Breast epithelium (tissue), 4 donors: ENCODE measurements at places on chromosomes 1 and 21. TPM values are rescaled to one million over a fixed set of nuclear protein-coding genes. Genes with fewer than 3 reads are reported as not detected.

RRP1B gene
- total RNA-seq: 17.1 TPM

DNA sequence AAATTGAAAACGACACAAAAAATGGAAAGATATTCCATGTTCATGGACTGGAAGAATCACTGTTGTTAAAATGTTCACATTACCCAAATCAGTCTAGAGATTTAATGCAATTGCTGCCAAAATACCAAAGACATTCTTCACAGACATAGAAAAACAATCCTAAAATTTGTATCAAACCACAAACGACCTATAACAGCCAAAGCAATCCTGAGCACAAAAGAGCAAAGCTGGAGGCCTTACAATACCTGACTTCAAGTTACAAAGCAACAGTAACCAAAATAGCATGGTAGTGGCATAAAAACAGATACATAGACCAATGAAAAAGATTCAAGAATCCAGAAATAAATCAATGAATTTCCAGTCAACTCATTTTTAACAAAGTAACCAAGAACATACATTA lies 1077.3 kb downstream of the KCNT2 start:
- no peak for DNase-seq

ICOSLG gene
- total RNA-seq: 4.2 TPM

- no peak for DNase-seq
Observed at GRCh38 chr1:31799196-31799894, 16.5 kb downstream of the SPOCD1 start.

DNA sequence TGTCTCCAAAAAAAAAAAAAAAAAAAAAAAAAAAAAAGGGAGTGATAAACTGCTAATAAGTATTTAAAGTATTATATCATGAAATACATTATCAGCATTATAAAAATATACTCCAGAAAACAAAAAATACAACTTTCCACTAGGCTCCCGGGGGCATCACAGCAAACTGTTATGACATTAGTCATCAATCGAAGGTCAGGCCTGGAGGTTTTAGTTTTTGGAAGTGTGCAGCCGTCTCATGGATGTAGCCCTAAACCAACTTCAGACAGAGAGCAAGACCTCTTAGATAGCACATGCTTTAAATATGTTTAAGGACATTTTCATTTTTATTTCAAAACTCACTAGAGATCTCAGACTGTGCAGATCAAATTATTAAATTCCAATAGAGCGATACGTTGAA lies 106.3 kb downstream of the RERE start:
- no peak for DNase-seq

FAM72C gene
- total RNA-seq: 0.59 TPM

DNA sequence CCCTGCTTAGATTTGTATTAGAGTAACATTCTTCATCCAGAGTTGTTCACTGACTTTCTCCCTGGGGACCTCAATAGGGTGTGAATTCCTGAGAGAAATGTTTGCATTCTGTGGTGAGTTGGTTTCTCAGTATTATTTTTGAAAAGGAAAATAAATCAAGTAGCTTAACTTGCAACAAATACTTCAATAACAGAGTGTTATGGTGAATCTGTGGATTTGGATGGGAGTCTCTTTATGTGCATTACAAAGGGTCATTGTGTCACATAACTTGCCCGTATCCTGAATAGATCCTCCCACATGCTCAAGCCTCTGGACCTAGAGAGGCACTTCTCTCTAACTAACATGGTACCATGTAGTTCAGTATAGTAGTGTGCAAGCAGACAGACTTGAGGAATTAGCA lies 68.4 kb upstream of the IPO9 start:
- DNase-seq: no peak

KHDC4 gene
- total RNA-seq: 81.5 TPM

AKNAD1 gene
- 2.3 TPM for total RNA-seq

- no peak for DNase-seq
Observed at GRCh38 chr1:19411612-19412011, 73.7 kb downstream of the CAPZB start.

DNA sequence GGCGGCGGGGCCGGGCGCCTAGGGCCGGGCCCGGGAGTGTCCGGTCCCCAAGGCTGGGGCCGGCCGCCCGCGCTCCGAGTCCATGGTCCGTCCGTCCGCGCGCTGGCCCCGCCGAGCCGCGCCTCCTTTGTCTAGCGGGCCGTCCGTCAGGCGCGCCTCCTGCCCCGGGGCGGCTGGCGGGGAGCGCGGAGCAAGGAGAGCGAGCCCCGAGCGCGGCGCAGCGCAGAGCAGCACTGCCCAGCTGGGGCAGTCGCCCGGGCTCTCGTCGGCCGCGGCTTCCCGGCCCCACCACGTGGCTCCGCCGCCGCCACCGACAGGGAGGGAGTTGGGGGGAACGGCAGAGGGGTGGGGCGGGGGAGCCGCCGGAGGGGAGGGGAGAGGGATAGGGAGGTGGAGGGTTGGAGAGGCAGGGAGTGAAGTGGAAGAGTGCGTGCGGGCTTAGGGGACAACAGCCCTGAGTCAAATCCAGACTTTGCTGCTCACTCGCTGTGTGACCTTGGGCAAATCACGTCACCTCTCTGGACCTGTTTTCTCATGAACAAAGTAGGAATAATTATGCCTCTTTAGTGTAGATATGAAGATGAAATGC lies at the start of gene NKAIN1:
Gene NKAIN1 (minus strand): TSS at position 235 of the 589 bp plus-strand sequence. CDS start 340 bp downstream, outside the sequence.
- no peak for DNase-seq

DNA sequence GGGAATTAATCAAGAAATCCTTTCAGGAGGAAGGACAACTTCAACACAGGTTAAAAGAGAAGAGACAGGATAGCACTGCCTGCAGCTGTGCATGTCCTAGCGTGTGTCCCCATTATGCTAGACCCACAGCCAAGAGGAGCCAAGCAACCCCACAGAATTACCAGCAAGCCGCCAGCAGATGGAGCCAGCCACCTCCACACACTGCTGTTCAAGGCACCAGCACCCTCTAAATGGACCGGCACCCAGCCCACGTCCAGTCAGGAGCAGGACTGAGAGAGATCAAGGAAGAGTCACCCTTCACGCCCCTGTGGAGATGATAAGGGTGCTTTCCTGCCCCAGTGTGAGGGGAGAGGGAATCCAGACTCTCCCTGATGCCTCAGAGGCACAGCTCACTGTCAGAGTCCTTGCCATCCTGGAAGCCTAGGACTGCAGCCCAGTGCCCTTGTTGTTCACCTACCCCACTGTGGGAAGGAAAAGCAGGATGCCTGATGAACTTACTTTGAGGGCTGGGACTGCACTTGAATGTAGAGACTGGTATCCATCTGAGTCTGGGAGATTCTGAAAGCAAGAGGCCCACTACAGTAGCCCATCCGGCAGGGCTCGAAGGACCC lies 37.1 kb upstream of the CTTNBP2NL start:
- DNase-seq: peak; percentile 93

GRCh38 chr1:30864681-30865080 lies 43.9 kb downstream of the SDC3 start:
- no peak for DNase-seq

DNA sequence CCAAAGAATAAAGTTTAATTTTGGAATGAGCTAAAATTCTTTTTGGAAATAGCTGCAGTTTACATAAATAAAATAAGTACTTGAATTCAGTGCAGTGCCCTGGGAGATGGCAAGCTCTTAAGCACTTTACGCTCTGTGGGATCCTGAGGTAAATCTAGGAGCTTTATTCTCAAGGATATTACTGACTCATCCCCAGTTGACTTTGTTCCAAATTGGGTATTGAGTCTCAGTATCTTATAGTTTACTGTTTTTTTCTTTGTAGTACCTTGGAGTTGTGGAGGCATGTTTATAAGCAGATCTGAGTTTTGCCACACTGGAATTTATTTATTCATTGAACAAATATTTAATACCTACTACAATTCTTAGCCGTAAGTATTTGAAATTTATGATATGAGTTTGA lies 27.4 kb upstream of the HRNR start:
- no peak for DNase-seq

GRCh38 chr1:160865337-160865736 lies 2.6 kb upstream of the CD244 start:
- no peak for DNase-seq

DMRTA2 gene
- total RNA-seq: 0.16 TPM

GBP6 gene
- not detected for total RNA-seq

DNA sequence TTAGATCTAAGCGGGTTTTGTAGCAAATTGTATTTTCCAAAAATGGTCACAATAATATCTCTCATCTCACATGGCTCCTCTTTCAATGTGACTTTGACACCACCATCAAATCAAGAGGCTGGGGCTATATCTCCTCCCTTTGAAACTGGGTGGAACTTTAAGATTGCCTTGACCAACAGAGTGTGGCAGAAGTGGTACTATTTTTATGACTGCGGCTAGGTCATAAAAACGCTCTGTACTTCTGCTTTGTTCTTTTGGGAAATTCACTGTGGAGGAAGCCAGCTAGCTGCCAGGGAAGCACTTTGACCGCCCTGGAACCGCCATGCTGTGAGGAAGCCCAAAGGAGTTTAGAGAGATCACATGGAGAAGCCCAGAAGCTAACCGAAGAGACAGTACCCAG lies 50.7 kb upstream of the ACOT11 start:
- no peak for DNase-seq
